ENCODE measurements at places on chromosomes 3 and 15. TPM values are rescaled to one million over a fixed set of nuclear protein-coding genes. Genes with fewer than 3 reads are reported as not detected.

PROS1 gene
- total RNA-seq = 19.1 TPM

PRR20G gene
- total RNA-seq = not detected

EAF2 gene
- 4.2 TPM for total RNA-seq

STRA6 gene
- total RNA-seq = 3.5 TPM

TRPC1 gene
- 7.8 TPM for total RNA-seq

Data from nasal cavity respiratory epithelium epithelial cell of viscerocranial mucosa (primary cell).